Diencephalon (tissue), 1 donor: ENCODE measurements at places on chromosomes 12 and 14. TPM values are rescaled to one million over a fixed set of nuclear protein-coding genes. Genes with fewer than 3 reads are reported as not detected.

The ANKLE2 gene
- 43.4 TPM for total RNA-seq

The WSB2 gene
- 322 TPM for total RNA-seq

The TMEM63C gene
- total RNA-seq, result 12.7 TPM

The MMP17 gene
- total RNA-seq, result 41.5 TPM

The AVPR1A gene
- total RNA-seq, result 4.6 TPM

The PIWIL1 gene
- total RNA-seq, result 0.23 TPM

The ERP27 gene
- total RNA-seq, result 0.46 TPM

The STON2 gene
- 109 TPM for total RNA-seq

The TPPP2 gene
- total RNA-seq, result not detected

The SLC6A15 gene
- 82.8 TPM for total RNA-seq

The VASH1 gene
- 39.9 TPM for total RNA-seq

The ADAMTS20 gene
- total RNA-seq, result 0.46 TPM

The WSCD2 gene
- 20.5 TPM for total RNA-seq

The FAM161B gene
- 20.3 TPM for total RNA-seq
